ENCODE measurements at places on chromosomes 2 and 18.

- no peak for DNase-seq
Measured at GRCh38 chr18:41593171-41593675, 361.8 kb upstream of the PIK3C3 start.

DNA sequence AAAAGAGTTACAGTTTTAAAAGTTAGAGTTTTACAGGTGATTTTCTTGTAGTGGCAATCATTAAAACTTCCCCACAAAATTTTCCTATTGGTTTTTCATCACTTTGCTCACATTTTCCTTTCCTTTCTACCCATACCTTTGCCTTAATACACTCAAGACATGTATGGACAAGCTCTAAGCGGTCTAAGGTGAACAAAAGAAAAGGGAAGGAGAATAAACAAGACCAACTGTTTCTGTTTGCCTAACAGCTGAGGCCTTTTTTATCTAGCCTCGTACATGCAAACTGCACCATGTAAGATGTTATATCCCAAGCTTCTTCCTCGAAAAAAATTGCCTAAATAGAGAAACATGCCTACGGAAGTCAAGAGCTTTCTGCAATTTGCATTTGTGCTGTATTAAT is 33.9 kb upstream of the TBC1D8 start:
- DNase-seq: no peak

DNA sequence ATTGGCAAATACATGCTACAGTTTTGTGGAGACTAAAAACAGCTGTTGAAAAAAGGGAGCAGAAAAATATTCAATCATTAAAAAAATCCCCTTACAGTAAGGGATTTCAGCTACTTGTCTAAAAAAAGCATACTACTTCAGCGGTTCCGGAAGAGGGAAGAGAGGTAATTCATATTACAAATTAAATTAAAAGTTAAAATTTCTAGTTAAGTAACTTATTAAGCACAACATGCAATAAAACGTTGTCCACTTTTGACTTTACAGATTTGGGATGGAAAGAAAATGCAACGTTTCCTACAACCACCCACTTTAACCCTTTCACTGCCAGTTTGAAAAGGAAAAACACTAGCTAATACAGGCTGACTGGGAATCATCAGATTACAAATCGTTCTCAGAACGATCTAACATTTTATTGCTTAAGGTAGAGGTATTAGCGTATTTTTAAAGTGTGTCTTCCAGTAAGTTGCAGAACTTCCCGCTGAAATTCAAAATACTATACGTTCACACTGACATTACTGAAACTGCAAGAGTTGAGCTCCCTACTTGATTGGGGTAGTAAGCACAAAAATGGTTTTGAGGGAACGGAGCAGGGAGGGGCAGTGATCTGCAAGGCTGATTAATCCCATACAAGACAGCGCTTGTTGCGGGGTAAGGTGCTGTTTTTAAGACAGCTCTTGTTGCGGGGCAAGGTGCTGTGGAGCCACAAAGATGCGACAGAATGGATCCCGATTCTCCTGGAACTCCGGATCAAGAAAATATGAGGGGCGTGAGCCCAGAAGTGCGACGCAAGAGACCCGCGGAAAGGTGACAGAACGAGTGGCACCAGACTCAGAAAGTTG is 743 bp downstream of the HADHA start:
- peak; percentile 6 for DNase-seq

DNA sequence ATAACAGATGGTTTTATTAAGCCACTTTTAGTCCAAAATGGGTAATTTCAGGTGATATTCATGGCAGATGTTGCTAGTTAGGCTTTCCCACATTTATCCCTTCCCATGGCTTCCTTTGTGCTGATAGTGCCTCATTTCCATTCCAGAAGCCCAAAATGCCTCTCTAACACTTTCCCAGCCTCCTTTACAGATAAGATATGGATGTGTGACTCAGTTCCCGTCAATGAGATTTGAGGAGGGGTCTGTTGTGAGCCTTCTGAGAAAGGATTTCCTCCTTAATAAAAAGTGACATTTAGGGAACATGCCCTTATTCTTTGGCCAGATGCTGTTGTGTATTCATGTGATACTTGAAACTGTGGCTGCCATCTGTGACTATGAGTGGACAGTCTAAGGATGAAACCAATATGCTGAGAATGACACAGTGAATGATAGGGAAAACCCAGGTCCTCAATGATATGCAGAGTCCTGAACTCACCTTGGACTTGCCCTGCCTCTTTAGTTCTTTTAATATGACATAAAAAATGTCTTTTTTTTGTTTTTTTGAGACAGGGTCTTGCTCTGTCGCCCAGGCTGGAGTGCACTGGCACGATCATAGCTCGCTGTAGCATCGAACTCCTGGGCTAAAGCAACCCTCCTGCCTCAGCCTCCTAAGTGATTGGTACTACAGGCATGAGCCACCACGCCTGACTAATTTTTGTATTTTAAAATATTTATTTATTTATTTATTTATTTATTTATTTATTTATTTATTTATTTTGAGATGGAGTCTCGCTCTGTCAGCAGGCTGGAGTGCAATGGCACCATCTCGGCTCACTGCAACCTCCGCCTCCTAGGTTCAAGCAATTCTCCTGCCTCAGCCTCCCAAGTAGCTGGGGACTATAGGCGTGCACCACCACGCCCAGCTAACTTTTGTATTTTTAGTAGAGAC is 5.8 kb upstream of the ACSL3 start:
- no peak for DNase-seq

DNA sequence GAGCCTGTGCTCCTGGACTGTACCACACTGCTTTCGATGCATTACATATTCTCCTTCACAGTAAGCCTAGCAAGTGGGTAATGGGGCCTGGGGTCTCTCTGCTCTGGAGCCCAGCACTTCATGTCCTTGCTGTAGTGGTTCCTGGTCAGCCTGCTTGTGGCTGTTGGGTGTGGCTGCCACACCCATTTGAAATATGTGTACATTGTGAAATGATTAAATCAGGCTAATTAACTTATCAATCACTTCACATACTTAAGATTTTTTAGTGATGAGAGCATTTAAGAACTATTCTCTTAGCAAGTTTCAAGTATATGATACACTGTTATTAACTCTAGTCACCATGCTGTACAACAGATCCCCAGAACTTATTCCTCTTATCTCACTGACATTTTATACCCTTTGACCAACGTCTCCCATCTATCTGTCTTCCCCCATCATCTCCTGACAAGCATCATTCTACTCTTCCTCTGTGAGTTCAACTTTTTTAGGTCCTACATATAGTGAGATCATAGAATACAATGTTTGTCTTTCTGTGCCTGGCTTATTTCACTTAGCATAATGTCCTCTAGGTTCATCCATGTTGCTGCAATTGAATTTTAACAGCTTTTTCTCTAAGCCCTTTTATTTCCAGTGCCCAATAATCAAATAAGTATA is 92.1 kb downstream of the LYPD6 start:
- peak; percentile 10 for DNase-seq

DNA sequence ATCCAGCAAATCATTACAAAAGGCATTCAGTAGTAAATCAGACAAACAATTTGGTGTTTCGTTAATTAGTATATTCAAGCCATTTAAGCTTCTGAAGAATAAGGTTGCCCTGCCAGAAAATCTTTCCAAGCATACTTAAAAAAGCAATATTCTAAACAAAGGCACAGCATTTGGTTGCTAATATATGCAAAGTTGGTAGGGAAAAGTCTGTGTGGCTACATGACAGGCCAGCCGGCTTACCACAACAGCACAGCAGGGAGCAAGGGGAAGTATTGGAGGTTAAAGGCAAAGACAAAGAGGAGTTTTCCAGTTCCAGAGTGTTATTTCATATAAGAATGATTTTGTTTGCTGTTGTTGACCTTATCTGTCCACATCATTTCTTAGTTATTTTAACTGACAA is 282.3 kb downstream of the MBD5 start:
- peak; percentile 14 for DNase-seq

DNA sequence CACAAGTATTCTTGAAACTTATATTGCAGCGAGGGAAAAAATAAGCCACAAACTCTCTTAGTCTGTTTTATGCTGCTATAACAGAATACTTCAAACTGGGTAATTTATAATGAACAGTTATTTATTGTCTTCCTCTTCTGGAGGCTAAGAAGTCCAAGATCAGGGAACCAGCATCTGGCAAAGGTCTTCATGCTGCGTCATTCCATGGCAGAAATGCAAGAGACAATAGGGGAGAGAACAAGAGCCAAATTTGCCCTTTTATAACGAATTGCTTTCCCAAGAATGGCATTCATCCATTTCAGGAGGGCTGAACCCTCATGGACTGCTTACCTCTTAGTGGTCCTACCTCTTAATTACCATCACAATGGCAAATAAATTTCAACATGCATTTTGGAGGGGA is 46.5 kb downstream of the MAPRE2 start:
- DNase-seq: no peak

DNA sequence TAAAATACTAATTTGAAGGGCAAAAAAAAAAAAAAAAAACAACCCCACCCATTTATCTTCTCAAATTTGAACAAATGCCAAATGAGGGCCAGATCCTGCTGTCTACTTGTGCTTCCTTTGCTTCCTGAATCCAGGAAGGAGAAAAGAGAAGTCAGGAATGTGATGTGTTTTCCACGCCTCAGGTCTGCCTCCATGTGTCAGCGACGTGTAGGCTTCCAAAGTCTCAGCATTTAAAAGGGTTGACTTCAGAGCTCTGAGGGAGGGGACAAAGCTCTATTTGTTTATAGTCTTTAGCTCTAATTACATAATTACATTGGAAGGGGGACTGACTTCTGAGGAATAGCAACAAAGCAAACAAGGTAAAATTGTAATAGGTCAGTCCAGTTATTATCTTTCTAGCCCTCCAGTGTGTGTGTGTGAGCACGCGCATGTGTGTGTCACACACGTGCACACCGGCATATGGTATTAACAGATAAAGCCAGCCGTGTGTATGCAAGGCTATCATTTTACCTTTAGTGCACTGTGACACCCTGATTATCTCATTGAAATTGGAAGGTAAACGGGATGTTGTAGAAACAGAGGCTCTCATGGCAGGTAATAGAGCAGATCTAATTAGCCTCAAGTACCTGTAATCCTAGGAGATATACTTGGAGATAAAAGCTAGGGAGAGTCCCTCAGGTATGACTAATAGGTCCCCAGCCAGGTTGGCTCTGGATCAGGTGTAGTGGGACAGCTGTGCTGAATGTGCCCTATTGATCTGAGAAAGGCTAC is 911.4 kb upstream of the ZEB2 start:
- DNase-seq: no peak

GRCh38 chr2:27010139-27010538 is 22.6 kb upstream of the TMEM214 start:
- DNase-seq: no peak

DNA sequence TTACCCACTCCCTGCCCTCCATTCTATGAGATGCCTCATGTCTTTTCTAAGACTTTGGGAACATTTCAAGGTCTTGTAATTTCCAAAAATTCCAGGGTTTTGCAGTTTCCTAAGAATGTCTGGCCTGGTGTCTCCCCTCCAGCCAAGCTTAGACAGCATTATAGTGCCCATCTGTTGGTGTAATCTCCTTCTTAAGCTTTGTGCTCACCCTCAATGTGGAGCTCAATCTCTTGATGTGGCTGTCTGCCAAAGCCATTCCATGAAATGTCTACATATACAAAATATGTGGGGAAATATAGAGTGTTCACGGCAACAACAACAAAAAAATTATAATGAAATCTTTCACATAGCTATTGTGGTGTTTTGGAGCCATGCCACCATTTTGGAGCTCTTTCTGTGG is 558.4 kb downstream of the PIK3C3 start:
- no peak for DNase-seq

DNA sequence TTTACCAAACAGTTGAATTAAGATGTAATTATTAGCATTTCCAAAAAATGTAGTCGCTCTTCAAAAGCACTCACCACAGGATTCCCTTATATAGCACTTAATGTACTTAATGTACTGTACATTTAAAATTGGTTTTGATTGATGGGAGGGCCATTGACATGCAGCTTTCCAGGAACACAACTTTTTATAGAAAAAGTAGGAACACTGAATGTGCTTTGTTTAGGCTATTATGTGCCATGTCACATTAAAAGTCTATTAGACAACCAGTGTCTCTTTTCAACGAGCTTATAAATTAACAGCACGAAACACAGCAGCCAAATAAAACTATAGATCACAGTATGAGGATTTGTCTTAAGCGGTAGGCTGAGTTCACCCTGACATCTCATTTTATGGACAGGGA is 301.1 kb downstream of the PRKCE start:
- no peak for DNase-seq

- peak; percentile 83 for DNase-seq
Measured at GRCh38 chr2:195658541-195658890, 1.5 kb downstream of the SLC39A10 start.

DNA sequence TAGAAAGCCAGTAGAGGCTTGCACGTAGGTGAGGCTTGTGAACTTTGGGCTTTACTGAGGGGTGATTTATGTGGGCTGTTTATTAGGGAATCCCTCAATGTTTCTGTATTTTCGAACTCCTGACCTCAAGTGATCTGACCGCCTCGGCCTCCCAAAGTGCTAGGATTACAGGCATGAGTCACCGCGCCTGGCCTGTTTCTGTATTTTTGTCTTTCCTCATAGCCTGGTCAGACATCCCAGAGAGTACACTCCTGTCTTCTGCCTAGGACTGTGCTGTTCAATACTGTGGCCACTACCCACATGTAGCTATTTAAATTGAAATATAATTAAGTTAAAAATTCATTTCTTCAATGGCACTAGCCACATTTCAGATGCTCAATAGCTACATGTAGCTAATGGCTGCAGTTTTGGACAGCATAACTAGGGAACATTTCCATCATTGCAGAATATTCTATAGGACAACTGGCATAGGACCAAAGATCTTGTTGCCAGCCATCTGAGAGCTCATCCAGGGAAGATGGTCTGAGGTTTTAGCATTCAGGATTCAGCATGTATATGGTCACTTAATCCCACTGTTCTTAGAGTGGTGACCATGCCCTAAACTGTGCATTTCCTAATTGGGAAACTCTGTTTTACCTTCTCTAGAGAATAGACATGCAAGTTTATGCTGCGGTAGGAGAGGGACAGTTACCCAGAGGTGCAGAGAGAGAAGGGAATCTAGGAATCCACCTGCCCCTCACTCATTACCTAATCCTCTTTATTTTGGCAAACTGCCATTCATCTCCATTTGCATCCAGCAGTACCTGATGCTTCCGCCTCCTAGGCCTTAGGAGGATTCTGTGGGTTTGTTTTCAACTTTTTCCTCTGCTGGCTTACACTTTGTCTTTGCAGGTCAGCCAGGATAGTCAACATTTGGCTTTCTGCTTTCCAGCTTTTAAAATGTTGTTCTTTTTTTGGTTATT is 64.4 kb downstream of the LCLAT1 start:
- peak; percentile 72 for DNase-seq

- DNase-seq: no peak
Measured at GRCh38 chr18:36256094-36256493, 41.4 kb upstream of the FHOD3 start.

- DNase-seq: no peak
Measured at GRCh38 chr2:240469239-240469636, 33.8 kb downstream of the GPC1 start.

DNA sequence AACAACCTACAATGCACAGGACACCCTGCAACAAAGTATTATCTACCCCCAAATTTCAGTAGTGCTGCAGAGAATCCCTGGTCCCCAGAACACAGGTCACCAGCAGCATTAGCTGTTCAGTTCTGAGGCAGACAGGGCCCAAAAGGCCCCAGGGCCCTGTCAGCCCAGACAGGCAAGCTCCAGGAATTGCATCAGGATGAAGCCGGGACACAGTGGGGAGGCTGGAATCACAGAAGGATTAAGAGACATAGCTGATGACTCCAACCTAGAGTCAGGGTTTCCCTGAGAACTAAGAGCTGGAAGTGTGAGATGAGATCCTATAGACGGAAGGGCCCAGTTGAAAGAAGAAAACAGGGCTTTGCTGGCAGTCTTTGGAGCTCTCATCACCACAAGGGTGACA is 148.1 kb downstream of the GALNT14 start:
- no peak for DNase-seq
